ENCODE measurements at places on chromosomes 7 and 10.

- no peak for DNase-seq
These were observed 16.0 kb downstream of the PPP1R9A start for GRCh38 chr7:94923412-94923811.

GRCh38 chr7:90233569-90233968 is 11.4 kb upstream of the CFAP69 start:
- DNase-seq = no peak

DNA sequence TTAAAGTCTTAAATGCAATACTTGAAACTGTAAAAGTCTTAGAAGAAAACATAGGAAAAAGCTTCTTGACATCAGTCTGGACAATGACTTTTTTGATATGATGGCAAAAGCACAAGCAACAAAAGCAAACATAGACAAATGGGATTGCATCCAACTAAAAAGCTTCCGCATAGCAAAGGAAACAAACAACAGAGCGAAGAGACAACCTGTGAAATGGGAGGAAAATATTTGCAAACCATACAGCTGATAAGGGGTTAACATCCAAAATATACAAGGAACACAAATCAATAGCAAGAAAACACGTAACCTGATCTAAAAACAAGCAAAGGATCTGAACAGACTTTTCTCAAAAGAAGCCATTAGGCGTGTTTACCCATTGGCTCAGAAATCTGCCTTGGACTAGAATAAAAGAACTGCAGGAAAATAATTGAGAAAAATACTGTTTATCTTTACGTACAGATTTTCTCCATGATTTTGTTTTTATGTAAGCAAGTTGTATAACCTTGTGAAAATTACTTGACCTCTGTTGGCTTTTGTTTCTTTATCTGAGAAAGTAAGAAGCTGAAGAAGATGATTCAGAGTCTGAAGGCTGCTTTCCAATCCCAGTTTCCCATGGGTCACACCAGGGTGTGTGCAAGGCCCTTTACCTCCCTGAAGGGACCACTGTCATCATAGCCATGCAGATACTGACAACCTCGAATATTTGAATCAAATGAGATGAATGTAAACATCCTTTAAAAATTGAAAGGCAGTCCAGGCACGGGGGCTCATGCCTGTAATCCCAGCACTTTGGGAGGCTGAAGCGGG is 99.1 kb upstream of the LANCL2 start:
- no peak for DNase-seq

- DNase-seq = no peak
These were observed 126.4 kb downstream of the JCAD start for GRCh38 chr10:29932991-29933390.

GRCh38 chr7:16028636-16029035 is 342.2 kb upstream of the MEOX2 start:
- DNase-seq = no peak

DNA sequence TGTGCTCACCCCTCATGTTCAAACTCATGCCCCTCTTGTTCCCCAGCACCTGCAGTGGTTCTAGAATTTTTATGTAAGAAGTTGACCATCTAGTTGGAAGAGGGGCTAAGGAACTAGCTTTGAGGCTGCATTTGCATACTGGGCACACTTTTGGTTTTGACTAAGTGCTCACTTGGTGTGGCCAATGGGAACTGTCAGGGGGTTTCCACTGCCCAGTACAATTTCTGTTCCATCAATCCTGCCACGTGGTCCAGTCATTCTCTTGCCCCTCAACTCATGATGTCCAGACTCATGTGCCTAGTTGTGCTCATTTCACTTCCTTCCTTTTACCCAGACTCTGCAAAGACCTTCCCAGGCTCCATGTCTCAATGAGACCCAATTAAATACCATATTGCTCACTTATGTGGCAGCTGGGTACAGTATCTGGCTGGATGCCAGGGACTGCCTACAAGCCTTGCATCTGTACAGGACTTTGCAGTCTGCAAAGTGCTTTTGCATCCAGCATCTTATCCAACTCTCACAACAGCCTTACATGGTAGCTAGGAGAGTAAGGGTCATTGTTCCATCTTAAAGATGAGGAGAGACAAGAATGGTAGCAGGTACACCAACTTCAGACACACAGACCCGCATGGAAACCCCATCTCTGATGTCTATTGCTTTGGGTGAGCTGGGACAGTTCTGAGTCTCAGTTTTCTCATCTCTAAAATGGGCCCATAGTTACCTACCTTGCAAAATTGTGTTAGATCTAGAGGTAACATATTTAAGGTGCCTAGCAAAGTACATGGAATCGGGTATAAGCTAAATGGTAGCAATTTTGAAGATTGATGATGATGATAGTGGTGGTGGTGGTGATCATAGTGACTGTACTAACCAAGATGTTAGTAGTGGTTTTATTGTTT is 30.1 kb upstream of the KCNMA1 start:
- DNase-seq = no peak

DNA sequence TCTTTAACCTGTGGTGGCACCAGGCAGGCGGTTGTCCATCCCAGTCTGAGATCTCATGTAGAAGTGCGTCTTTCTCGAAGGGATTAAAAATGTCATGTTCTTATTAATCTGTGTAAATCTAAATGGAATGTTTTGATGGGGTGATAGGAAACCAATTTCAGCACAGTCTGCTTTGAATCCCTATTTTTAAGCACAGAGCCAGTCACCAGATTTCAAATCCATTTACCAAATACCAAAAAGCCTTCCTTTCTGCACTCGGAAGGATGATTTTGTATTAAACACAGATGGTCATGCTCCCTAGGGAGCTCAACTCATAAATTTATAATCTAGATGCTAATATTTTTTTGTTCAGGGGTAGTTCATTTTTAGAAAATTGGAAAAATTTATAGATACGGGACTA is 160.6 kb upstream of the AOAH start:
- DNase-seq = no peak

GRCh38 chr10:116146372-116147140 is 126.5 kb downstream of the GFRA1 start:
- no peak for DNase-seq

DNA sequence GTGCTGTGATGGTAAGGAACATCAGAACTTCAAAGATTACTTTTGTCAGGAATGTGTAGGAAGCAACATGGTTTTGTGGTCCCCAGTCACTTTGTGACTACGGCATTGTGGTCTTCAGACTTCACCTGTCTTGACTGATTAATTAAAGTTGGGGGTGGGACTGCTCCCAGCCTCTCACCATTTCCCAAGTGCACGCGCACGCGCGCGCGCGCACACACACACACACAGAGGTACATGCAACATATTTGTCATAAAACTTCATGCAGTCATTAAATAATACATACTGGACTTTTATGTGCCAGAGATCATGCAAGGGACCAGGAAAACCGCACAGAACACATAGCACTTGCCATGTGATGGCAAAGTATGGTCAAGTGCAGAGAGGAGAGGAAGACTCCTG is 181.2 kb downstream of the EVX1 start:
- DNase-seq = no peak

GRCh38 chr7:988963-989529 is 6.1 kb downstream of the CYP2W1 start:
- no peak for DNase-seq

- no peak for DNase-seq
These were observed 57.2 kb downstream of the PROSER2 start for GRCh38 chr10:11880151-11881029.

DNA sequence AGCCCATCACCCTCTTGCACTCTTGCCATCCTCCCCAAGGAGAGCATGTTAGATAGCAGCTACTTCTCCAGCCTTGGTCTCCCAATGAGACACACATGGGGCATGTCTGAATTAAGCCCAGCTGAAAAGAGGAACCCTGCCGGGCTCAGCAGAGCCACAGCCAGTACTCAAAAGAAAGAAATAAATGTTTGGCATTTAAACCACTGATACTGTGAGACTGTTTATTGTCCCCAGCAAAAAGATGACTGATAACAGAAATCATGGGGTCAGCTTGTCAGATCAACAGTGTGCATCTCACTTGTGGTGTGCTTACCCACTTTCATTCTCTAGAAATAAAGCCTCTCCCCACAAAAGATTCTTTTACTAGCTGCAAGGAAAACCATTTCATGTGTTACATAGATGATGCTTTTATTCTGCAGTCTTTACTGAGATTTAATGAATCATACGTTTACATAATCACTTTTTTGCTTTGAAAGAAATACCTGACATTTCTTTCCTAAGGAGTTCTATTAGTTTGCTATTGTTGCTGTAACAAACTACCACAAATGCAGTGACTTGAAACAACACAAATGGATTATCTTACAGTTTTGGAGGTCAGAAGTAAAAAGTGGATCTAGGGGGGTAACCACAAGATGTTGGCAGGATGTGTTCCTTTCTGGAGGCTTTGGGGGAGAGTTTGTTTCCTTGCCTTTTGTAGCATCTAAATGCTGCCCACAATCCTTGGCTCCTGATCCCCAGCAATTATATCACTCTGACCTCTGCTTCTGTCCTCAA is 20.9 kb downstream of the ANKRD7 start:
- no peak for DNase-seq

DNA sequence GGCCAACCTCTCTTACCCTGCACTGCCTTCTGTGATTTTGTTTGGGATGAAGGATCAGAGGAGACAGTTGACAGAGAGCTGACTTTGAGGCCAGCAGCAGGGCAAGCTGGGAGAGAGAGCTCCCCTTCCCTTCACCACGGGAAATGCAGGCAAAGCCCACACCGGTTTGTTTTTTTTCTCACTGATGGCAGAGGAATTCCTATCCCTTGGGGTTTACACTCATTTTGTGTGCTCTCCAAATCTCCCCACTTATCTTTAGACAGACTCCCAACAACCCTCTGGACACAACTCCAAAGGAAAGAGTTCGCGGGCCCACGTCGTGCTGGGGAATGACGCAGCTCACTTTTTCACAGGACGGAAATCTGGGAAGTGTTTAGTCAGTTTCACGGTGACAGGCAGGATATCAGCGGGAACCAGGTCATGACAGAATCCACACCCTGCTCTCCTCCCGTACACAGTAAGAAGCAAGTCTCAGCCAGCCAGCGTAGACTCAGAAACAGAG is 68.3 kb upstream of the FAM171A1 start:
- DNase-seq = no peak

DNA sequence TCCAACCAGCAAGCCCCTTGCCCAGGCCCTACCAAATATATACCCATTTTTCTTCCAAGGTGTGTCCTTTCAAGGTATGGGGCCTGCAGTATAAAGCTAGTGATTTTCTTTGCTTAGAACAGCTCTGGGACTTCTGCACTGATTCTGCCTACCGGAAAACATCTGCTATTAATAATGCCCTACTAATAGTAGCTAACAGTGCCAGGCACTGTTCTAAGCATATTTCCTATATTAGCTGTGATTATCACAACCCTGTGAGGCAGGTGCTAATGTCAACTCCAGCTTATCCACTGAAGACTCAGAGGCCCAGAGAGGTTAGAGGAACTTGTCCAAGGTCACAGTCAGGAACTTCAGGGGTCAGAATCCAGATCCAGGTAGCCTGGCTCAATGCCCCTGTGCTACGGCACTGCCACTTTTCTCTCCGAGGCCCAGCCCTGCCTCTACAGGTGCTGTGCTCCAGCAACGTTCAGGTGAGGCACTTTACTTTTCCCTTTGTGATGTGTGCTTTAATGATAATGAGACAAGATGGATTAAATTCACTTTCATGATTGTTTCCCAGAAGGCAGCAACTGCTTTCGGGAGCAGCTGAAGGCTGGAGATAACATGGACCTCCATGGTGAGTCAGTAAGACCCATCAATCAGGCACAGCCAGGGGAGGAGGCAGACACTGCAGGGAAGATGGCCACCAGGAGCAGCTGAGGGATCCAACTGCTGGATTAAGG is 26.7 kb downstream of the TAS2R41 start:
- DNase-seq = no peak

- DNase-seq = no peak
These were observed 322.6 kb downstream of the KIF20B start for GRCh38 chr10:90023950-90024349.

- no peak for DNase-seq
These were observed 1.3 kb upstream of the GFRA1 start for GRCh38 chr10:116274064-116274904.

DNA sequence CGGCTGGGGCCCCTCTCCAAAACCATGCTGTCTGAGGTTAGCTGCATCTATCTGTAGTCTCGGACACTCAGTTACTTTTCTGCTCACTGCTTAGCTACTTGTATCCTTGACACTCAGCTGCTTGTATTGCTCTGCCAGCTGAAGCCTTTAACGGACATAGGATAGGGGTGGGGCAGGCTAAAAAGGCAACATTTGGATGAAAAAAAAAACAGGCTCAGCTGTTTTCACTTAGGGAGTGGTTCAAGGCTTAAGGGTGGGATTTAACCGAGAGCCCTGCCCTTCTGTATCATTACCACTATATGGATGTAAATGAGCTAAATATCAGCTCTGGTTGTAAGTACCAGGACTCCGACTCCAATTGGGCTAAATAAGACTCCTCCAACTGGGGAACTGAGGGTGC is 28.6 kb downstream of the LSMEM1 start:
- DNase-seq = no peak

- DNase-seq = no peak
These were observed 26.2 kb downstream of the PWWP2B start for GRCh38 chr10:132422903-132423825.
